Regular cardiac myocyte (primary cell): ENCODE measurements at places on chromosomes 7 and 10. TPM values are rescaled to one million over a fixed set of nuclear protein-coding genes. Genes with fewer than 3 reads are reported as not detected.

PEX1 gene
- 16.5 and 25.7 TPM in 2 replicates for total RNA-seq

NEUROG3 gene
- total RNA-seq = not detected in 2 replicates

SSC4D gene
- total RNA-seq = 0.77 and 1.4 TPM in 2 replicates

FAM25G gene
- total RNA-seq = not detected in 2 replicates

DCLRE1A gene
- total RNA-seq = 5.6 and 6.7 TPM in 2 replicates

ATOH7 gene
- total RNA-seq = under 0.01 and 0.28 TPM in 2 replicates
